ENCODE measurements at places on chromosomes 12 and 14.

GRCh38 chr14:23009939-23010726 lies at the start of gene C14orf93:
C14orf93 (minus strand) TSS chr14:23010143; CDS start chr14:22999023, 11,120 bp downstream.
- peak; percentile 73 for DNase-seq

- peak; percentile 4 for DNase-seq
Measured at GRCh38 chr12:29782871-29783772, 620 bp downstream of the TMTC1 start.

GRCh38 chr14:92962031-92962830 lies 39.3 kb downstream of the CHGA start:
- no peak for DNase-seq

DNA sequence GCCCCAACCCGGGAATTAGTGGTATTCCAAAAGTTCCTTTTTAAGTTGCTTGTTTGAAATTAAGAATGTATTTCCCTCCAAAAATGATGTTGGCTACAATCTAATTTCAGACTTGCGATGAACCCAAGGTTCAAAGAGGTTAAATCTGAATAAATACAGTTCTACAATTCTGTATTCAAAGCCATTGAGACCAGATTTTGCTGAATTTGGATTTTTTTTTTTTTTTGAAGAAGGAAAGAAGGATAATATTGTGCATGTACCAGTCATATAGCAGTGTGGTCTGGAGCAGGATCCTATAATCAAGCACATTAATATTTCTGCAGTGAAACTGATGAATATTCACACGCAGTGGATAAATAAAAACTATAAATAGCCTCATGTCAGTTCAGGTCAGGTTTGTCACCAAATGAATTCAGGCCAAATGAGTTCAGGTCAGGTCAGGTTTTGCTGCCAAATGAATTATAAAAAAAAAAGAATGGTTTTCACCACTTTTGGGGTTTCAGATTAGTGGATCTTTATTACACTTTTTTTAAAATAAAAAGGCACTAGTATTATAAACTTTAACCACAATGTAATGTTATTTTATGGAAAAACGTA lies 69.5 kb downstream of the CRADD start:
- no peak for DNase-seq

DNA sequence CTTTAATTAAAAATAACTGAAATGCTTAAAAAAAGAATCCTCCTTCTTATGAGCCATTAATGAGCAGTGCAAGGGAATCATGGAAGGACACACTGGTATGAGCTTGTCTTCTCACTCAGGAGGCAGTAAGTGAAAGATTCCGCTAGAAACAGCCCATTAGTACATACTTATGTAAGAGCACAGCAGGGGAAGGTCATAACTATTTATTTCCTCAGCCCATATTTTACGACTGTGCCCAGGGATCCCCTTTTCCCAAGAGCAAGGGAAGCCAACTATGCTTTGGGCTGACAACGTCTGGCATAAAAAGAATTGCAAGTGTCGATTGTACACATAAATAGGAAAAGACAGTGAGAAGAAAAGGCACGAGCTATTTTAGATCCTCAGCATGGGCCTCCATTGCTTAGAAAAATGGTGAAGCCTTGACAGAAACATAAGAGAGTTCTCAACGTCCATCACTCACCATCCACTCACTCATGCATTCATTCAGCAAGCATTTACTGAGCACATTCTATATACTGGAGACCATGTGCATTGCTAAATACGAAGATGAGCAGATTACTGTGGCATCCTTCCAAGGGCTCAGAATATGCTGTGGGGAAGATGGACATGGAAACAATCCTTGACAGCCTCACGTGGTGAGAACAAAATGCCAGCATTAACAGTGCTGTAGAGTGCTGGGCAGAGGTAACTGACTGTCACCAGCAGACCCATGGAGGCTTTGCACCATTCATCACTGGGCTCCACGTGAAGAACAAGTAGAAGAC lies 152.7 kb downstream of the NTF3 start:
- no peak for DNase-seq

GRCh38 chr12:132539016-132539773 lies 49.2 kb downstream of the FBRSL1 start:
- no peak for DNase-seq

- DNase-seq, result no peak
Measured at GRCh38 chr12:42325326-42325652, 605 bp downstream of the ZCRB1 start.

- no peak for DNase-seq
Measured at GRCh38 chr12:91191513-91192111, 9.0 kb upstream of the DCN start.

All from hematopoietic multipotent progenitor cell (in vitro differentiated cells).